ENCODE measurements at places on chromosomes 4 and X.

DNA sequence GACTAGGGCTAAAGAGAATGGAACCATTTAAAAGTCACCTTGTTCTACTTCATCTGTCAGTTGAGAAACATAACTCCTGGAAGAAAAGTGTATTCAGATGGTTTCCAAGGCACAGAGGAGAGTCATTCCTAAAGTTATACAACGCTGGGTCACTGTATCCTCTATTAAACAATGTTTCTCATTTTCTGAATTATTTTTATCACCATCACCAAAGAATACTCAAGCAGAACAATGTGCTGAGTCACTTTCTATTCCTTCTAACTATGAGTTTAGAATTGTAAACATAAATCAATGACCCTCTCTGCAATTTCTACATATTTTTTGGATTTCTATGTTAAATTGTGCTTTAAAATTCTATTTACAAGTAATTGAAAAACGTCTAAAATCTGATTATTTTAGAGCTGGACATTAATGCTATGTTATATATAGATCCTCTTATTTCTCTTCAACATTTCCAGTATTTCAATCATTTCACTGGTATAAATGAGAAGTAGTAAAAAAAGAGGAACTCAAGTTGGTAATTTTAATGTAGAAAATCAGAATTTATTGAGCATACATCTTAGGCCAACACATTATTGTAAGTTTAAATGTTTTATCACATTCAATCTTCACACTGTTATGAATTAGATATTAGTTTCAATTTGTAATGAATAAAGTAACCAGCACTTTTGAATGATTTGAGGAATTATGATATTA lies 7.5 kb downstream of the DTHD1 start:
- no peak for DNase-seq

DNA sequence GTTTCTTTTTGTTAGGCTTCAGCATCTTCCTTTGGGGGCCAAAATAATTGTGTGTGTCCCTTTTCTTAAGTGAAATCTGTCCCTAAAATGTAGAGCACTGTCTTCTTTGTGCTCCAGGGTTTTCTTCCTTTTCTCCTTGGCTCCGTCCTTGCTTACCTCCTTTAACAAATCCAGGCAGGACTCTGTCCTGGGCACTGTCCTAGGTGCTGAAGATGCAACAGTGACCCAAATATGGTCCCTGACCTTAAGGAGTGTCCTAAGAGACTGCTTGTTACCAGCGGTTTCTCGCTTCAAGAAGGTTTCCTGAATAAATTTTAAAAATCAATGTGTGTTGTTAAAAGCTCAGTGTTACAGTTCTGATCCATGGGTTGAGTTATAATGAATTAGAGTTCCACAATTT lies 471.8 kb downstream of the KCNIP4 start:
- DNase-seq = no peak

- no peak for DNase-seq
Measured at GRCh38 chr4:88752076-88752463, 54.4 kb upstream of the NAP1L5 start.

- no peak for DNase-seq
Measured at GRCh38 chr4:26300314-26301307, 20.2 kb upstream of the RBPJ start.

DNA sequence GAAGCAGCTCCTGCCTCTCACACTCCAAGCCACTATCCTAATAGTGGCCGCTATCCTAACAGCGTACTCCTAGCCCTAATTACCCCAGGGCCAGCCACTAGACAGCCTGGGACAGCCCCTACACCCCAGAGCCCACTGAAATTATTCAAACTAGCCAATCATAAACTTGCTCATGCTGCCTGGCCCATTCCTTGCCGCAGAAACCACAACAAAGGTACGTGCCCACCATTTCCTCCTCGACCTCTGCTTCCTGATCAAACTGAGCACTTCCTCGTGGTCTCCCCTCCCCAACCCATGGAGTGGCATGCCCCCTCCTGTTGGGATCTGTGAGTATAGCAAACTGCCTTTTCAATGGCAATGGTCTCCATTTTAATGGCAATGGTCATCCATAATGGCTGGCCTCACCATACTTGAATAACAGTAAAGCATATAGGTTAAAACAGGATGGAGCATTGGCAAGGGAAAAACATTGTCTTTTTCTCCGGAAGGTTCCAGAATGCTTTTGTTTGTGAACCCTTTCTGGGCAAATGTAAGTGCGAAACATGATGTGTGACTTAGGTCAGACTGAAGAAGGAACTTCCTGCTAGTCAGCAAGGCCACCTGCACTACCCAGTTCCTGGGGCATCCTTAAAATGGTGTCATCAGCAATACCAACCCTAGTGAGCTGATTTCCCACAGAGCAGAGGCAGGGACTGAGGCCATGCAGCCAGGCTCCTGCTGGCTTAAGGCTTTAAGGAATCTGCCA lies 107.1 kb upstream of the ATP6AP2 start:
- DNase-seq = no peak

GRCh38 chr4:165905405-165906027 lies 32.5 kb downstream of the TLL1 start:
- DNase-seq = no peak

DNA sequence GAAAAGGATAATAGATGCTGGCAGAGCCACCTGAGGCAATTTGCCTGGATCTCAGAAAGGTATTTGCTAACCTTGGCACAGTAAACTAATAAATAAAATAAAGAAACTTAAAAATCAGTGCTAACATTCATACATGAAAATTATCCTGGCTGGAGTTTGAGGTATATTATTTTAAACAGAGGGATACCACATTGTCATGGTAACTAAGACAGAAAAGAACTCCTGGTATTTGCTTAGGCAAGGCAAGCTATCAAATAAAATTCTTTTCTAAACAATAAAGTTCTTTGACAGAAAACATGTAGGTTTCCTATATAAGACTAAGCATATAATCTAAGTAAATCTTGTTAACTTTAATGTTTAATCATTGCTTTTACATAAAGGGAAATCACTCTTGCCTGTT lies 218.8 kb downstream of the MAGEB17 start:
- no peak for DNase-seq

GRCh38 chr4:123319639-123320038 lies 77.0 kb upstream of the SPRY1 start:
- no peak for DNase-seq

GRCh38 chr4:150217808-150218207 lies 139.6 kb downstream of the DCLK2 start:
- no peak for DNase-seq

DNA sequence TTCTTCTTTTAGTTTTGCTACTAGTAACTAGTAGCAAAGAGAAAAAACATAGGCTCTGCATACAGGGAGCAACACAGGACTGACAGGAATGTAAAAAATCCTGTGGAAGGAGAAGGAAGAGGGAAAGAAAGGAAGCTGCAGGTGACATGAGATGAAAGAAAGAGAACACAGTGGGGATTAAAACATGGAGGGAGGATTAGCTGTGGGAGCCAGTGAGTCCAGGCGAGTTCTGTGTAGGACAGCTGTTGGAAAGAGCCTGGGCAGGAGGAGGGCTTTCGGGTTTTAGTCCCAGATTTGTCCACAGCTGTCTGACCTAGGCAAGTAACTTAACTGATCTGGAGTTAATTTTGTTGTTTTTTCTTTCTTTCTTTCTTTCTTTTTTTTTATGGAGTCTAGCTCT lies 21.6 kb downstream of the CCNG2 start:
- DNase-seq = no peak

DNA sequence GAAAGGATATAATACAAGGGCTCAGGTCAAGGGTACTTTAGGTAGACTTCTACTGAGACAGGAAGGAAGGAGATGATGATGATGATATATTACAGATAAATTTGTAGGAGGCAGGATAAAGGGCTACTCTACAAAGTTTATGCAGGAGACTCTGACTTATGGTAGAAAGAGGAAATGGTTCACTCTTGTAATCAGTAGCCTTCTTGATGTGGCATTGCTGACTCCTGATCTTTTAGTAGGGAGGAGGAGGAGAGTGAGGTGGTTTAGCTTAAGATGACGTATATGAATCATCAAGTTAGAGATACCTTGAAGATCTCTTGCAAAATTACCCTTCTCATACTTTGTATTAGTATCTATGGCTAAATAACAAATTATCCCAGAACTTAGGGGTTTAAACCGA lies 4.7 kb downstream of the BLTP1 start:
- DNase-seq = no peak
